Mammary epithelial cell (primary cell): ENCODE measurements at places on chromosomes 12 and 14. TPM values are rescaled to one million over a fixed set of nuclear protein-coding genes. Genes with fewer than 3 reads are reported as not detected.

GRCh38 chr12:105738051-105738450 is 400.7 kb downstream of the NUAK1 start:
- no peak for DNase-seq

CCDC197 gene
- total RNA-seq = not detected

GRCh38 chr14:91606851-91607250 is 96.7 kb upstream of the PPP4R3A start:
- peak; percentile 44 for DNase-seq

- DNase-seq = no peak
Measured at GRCh38 chr14:99277530-99277929, 5.5 kb upstream of the BCL11B start.

HVCN1 gene
- total RNA-seq = not detected in 2 replicates

DNA sequence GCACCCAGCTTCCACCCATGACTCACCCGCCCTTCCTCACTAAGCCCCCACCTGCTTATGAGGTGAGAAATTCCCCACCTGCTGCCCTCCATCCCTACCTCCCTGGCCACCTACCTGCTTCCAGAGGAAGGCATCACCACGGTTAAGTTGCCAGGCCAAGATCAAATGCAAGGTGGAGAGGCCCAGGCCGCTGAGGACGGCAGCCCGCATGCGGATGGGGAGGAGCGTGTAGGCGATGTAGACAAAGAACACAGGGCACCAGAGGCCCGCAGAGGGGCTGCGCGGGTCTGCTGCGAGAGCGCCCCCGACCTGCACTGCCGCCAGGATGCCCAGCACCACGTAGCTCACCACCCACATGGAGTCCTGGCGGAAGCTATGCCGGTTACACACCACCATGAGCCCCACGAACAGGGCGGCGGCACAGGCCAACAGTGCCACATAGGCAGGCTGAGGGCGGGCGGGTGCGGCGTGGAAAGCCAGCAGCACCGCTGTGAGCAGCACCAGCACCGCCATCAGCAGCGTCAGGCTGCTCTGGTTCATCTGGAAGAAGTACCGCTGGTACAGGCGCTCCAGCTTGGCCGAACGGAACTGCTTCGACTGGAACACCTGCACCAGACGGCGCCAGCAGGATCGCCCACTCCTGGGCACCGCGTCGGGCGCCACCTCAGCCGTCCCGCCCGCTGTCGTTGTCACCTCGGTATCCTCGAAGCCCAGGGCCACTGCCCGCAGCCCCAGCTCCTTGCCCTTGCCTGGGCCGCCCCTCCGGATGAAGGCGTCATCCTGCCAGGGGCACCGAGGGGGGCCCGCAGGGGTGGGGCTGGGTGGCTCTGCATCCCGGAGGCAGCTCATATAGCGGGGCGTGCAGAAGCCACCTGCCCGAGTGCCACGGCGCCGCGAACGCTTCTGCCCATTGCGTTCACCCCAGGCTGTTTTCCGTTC is 6.2 kb downstream of the ADCY6 start:
- DNase-seq = no peak

DNA sequence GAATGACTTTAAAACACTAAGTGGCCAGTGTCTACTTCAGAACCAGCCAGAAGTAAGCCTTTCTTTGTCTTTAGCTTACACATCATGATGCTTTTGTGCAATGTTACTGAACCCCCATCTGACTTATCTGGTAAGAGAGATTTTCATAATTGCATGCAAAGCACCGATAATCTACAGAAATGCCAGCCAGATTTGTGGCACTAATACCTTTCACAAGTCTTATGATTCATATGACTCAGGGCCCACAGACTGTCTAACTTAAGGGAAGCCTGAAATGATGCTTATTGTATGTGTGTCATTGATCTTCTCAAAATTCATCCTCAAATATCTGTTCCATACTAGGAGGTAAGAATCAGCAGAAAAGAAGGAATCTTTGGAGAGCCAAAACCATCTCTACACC is 18.0 kb downstream of the IGF1 start:
- DNase-seq = no peak

DNA sequence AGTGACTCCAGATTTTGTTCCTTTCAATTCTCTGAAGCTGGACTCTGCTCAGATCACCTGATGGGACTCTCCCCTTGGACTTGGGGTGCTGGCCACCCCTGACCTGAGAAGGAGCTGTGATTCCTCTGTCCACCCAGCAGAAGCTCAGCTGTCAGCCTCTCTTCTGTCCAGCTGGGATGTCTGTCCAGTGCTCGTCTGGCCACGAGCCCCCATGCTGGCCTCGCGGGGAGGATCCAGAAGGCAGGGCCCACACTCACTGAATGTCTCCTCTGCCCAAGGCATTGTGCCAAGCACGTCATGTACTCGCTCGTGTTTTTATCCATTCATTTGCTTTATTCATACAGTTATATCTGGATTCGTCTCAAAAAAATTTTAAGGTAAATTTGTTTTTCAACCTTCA is 14.2 kb upstream of the SLC24A4 start:
- DNase-seq = no peak

HOXC12 gene
- under 0.01 TPM for total RNA-seq

OR10G2 gene
- not detected for total RNA-seq

DNA sequence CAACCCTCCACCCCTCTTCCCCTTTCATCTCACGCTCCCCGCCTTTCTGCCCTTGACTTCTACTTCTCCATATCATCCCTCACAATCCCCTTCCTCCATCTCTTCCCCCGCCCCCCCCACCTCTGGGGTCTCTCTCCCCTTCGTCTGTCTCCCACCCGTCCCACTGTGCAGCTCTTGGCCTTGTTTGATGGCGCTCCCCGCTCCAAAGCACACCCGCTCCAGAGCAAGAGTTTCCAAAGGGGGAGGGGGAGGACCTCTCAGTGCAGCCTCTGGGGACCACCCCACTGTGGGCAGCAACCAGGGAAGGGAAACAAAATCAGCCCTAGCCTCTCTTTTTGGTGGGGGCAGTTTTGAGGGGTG is 774 bp downstream of the CHGA start:
- no peak for DNase-seq

- DNase-seq = no peak
Measured at GRCh38 chr12:52035190-52035589, 16.1 kb upstream of the NR4A1 start.

TMEM119 gene
- 1.0 TPM for total RNA-seq

SYNE3 gene
- total RNA-seq = 3.5 TPM

- no peak for DNase-seq
Measured at GRCh38 chr12:46831335-46832129, 5.7 kb upstream of the SLC38A4 start.

CCDC38 gene
- total RNA-seq = 0.16 TPM in 1 of 2 replicates, not detected in the other

ZNF740 gene
- total RNA-seq = 10.0 TPM

COX6A1 gene
- total RNA-seq = 306 TPM

GRCh38 chr14:52315355-52315718 is 1.2 kb downstream of the PTGER2 start:
- DNase-seq = no peak

GRCh38 chr12:32773691-32774090 is 18.0 kb upstream of the YARS2 start:
- DNase-seq = no peak

DNA sequence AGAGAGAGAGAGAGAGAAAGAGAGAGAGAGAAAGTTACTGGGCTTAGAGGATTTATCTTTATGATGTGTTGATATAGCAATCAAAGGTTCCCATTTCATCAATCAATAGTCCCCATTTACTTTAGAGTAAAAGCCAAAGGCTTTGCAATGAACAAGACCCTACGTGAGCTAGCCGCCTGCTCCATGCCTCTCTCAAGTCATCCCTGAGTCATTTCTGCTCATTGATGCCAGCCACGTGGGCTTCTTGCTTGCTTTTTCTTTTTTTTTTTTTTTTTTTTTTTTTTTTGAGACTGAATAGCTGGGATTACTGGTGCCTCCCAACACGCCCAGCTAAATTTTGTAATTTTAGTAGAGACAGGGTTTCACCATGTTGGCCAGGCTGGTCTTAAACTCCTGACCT is 70.9 kb downstream of the GPR135 start:
- DNase-seq = peak; percentile 42
